ENCODE measurements at places on chromosomes 12 and 14.

DNA sequence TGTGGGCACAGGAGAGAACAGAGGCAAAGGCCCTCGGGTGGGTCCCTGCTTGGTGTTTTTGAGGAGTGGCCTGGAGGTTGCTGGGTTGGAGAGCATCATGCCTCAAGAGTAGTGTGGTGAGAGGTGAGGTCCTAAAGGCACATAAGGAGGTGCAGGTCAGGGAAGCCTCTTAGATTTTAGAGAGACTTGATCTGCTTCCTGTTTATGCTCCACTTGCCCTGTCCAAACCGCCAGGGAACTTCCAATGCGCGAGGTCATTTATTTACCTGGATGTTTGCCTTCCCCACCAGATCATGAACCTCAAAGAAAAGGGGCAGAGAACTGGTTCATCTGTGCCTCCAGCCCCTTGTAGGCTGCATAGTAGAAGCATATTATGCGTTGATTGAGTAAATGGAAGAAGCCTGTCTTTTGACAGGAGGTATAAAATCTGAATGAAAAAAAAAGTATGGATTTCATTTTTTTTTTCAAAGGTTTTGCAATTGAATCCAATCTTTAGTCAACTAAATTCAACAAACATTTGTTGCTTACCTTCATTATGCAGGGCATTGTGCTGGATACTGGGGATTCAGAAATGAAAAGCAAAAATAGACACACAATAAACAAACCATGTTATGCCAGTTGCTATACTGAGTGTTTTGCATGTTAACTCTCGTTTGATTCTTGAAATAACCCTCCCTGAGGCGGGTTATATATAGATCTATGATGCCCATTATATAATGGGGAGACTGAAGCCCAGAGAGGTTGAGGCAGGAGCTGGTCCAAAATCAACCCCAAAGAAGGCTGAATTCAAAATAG, 485.2 kb downstream of the VRK1 start:
- DNase-seq: no peak

DNA sequence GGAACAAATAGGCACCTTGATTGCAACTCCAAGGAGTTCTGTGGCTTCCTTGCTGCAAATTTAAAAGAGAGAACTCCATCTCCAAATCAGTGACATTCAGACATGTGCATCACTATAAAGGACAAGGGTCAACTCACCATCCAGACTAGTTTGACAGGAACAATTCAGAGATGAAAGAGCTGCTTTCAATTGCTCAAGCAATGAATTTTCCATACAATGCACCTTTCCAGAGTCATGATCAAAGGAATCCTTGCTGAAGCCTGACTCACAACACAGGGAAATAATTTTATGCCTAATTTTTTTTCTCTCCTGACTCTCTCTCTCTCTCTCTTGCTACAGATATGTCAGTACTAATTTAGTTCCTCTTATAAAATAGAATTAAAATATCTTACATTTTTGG, 380.5 kb upstream of the GARIN6 start:
- no peak for DNase-seq

DNA sequence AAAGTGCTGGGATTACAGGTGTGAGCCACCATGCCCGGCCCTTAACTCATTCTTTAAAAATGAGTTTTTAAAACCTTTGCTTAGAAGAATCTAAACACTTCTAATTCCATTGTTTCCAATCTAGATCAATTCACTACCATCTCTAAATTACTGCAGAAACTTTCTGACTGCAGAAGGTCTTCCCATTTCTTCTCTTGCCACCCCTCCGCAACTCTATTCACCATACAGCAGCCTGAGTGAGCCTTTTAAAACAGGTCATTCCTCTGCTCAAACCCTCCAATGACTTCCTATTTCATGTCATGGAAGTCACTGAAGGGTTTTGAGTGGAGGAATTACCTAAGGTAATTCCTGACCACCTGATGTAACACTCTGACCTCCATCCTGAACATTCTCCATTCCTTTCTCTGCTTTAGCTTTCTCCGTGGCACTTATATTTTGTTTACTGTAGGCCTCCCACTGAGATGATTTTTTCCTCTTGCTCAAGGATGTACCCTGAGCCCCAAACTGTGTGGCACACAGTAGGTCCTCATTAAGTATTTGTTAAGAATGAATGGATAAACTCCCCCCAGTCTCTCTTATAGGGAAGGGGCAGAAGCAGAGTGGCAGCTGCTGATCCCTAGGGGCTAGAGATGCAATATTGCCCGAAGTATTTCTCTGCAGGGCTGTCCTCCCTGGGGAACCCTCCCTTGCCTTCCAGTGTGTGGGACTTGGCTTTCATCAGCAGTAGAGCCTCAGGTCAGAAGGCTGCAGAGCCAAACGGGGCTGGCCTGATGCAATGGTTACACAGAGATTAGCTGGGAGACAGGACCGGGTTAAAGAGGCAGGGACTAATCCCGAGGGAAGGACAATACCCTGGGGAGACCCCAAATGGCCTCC, 1.2 kb downstream of the DDIT3 start:
- peak; percentile 49 for DNase-seq

- DNase-seq: peak; percentile 85
Measured at GRCh38 chr12:120583478-120584030, 2.4 kb upstream of the POP5 start.

DNA sequence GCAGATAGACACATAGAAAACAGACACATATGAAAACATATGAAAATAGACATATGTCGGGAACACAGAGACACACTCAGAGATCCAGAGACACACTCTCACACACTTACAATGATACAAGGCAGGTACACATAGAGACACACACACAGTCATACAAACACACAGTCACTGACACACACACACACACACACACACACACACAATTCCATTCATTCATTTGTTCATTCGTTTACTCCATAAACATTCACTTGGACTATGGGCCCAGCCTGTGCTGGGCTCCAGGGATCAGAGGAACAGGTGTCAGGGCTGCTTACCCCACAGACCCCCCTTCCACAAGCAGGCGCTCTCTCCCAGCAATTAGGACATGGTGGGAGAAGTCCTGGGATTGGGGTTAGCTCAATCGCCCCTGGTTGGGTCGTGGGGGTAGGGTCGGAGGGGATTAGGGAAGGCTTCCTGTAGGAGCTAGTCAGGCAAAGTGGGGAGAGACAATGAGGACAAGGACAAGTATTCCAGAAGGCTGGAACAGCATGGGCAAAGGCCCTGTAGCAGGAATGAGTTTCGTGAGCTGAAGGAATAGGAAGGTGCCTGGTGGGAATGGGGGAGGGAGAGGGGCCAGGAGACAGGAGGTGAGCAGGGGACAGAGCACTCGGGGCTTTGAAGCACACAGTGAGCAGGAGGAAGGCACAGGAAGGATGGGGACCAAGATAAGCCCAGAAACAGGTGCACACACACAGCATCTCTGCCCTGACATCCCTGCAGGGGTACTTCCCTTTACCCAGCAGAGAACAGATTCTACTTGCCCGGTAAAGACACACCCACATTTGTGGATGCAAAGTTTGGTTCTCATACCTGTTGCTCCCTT, 6.5 kb downstream of the RASAL1 start:
- DNase-seq: no peak

DNA sequence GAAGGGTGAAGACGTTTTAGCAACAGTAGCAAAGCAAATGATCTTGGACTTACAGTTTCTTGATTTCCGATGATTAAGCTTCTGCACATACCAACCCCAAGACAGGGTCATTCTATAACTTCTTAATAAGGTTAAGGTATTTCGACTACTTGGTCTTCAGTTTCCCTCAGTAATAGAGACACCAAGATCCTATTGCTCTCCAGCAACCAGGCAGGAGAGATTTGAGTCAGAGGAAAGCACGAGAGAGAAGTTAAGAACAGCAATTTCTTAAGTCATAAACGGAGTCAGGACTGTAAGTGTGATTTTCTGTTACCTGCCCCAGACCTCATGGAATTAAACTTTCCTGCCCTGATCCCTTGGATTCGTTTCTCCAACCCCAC, 215.6 kb downstream of the TTC8 start:
- no peak for DNase-seq

GRCh38 chr14:59919570-59920377, at the start of gene LRRC9:
TSS of gene LRRC9 (plus strand) at chr14:59920144.
- peak; percentile 13 for DNase-seq

DNA sequence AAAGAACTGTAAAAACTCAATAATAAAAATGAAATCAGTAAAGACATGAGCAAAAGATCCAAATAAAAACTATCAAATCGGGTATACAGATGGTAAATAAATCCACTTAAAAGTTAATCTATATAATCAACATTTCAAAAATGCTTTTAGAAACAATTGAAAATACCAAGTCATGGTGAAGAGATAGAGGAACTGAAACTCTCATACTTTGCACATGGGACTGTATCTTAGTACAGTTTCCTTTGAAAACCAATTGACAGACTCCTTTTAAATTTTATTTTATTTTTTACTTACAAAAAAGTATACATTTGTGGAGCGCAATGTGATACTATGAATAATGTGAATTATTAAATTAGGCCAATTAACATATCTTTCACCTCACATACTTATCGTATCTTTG, 98.6 kb upstream of the FAR2 start:
- no peak for DNase-seq

- no peak for DNase-seq
Measured at GRCh38 chr14:101070540-101071492, 167.3 kb upstream of the RTL1 start.

DNA sequence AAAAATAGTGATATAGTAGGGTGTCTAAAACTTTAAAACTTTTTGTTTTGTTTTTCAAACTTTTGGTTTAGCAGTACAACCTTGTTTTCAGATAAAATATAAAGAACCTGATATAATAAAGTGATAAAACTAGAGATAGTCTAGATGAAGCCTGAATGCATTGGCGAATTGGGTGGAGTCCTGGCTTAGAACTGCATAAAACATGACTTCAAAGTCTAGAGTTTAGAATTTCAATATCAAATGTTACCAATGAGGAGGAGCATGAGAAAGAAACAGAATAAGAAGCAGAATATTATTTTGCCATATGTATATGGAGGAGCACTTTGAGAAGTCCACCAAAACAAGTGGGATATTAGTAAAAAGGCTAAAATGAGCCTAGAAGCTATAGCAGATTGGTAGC, 263.6 kb downstream of the TMEM117 start:
- DNase-seq: no peak

Measured in activated T-cell treated with anti-CD3 and anti-CD28 coated beads, Interleukin-2, amount 50 U/mL, for 72 hours (primary cell).